ENCODE measurements at places on chromosomes 12 and 14. TPM values are rescaled to one million over a fixed set of nuclear protein-coding genes. Genes with fewer than 3 reads are reported as not detected.
A peak's percentile ranks its signal among the peaks of the same experiment; 100 is the strongest.

- peak overlapping the region; percentile 24 for H3K4me3 ChIP-seq
- no peaks in the 10 kb centered on the region for H3K36me3 ChIP-seq
- H3K27me3 ChIP-seq: peaks cover 37% of the 10 kb centered on the region
- H3K27ac ChIP-seq: no peak overlapping the region
- DNase-seq: no peak
- no peaks in the 10 kb centered on the region for H3K4me1 ChIP-seq
These were observed 2.2 kb downstream of the PDZRN4 start for GRCh38 chr12:41190338-41190737.

The SPTB gene
- 2.9 TPM for polyA plus RNA-seq

The MYL6B gene
- 59.5 TPM for polyA plus RNA-seq

DNA sequence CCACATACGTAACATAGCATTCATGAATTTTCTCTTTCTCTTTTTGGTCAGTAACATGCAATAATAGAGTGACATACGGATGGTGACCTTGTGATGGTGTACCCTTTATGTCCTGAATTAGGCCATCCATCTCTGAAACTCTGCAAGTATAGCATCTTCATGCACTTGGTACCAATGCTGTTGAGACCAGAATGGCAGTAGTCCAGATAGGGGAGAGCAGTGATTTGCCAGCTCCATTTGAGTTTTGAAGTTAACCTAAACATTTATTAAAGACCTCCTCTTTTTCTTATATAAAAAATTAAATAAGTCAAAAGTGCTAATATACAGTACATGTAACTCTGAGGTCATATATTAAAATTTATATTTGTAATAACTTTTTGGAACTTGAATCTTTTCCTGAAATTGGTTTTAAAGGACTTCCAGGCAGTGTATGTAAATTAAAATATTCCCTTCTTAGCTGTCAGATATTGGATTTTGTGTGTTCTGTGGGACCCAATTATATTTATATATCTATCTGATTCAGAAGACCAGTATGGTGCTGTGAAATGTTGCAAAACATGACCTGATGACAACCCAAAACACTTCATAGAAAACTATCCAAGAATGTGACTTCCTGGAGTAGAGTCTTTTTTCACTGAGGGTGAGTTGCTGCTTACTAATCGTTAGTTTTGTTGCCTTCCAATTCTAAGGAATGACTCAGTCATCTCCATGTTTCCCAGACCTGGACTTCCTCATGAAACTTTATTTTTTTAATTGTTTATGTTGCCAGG lies 3.5 kb downstream of the ELK3 start:
- no peaks in the 10 kb centered on the region for H3K4me1 ChIP-seq
- no peak overlapping the region for H3K27ac ChIP-seq
- H3K4me3 ChIP-seq: no peak overlapping the region
- no peaks in the 10 kb centered on the region for H3K36me3 ChIP-seq
- no peak for DNase-seq

- H3K4me1 ChIP-seq: peaks cover 3% of the 10 kb centered on the region
- H3K36me3 ChIP-seq: no peaks in the 10 kb centered on the region
- no peak for DNase-seq
- peak overlapping the region; percentile 40 for H3K4me3 ChIP-seq
These were observed 1.8 kb downstream of the SLC8A3 start for GRCh38 chr14:70186900-70187451.

- H3K4me1 ChIP-seq: no peaks in the 10 kb centered on the region
- no peak overlapping the region for H3K4me3 ChIP-seq
- no peak for DNase-seq
- no peaks in the 10 kb centered on the region for H3K36me3 ChIP-seq
- no peaks in the 10 kb centered on the region for H3K27me3 ChIP-seq
These were observed 39.0 kb downstream of the PAX9 start for GRCh38 chr14:36700651-36701050.

DNA sequence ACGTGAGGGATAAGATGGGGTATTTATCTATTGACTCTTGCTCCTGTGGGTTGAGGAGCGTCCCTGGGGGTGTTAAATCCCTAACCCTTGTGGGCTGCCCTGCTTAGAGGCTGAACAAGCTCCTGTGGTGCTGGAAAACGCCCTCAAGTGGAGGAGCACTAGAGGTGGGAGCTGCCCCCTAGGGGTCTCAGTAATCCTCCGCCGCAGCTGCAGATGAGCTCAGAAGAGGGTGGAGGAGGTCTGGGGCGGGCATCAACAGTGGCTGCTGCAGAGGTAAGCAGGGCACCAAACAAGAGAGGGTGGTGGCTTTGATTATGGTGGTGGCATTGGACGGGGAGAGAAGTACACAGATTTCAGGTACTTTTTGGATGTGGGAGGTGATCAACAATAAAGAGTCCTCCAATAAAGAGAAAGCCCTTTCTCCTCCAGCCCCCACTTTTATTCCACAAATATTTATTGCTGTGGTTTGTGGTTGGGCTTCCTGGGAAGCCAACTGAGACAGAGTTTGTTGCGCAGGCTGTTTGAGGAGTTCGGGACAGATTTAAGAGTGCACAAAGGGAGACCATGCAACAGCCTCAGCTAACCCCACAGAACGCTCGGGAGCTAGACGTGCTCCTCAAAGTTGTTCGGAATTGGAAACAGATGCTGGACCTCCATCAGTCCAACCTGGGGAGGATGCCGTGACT lies 179.9 kb downstream of the ADCK1 start:
- no peak overlapping the region for H3K4me3 ChIP-seq
- peaks cover 25% of the 10 kb centered on the region for H3K27me3 ChIP-seq
- H3K4me1 ChIP-seq: no peaks in the 10 kb centered on the region
- no peak for DNase-seq
- no peaks in the 10 kb centered on the region for H3K36me3 ChIP-seq
- no peak overlapping the region for H3K27ac ChIP-seq

DNA sequence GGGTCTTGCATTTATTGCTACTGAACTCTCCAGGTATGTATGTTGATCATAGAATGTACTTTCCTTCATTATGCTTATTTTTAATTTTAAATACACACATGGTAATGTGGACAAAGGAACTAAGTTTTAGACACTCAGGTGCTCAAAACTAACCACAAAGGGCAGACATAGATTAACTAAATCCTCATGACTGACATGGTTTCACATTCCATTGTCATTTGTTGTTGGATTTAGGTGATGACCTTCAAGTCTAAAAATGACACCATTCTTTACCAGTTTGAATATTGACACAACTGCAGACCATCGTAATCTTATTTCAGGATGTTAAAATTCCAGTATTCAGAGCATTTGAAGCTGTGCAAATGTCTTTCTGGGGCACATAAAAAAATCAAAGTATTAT lies 128.4 kb downstream of the BBS10 start:
- H3K27ac ChIP-seq: no peak overlapping the region
- no peaks in the 10 kb centered on the region for H3K27me3 ChIP-seq
- DNase-seq: no peak
- no peak overlapping the region for H3K4me3 ChIP-seq
- no peaks in the 10 kb centered on the region for H3K4me1 ChIP-seq
- no peaks in the 10 kb centered on the region for H3K36me3 ChIP-seq

The PTGER2 gene
- polyA plus RNA-seq: 4.6 TPM
